Stimulated activated CD4-positive, alpha-beta T cell treated with anti-CD3 and anti-CD28 coated beads, Interleukin-1b, Interleukin-23, amount 100 ng/mL, for 24 hours (primary cell): ENCODE measurements at places on chromosomes 11 and 22.

DNA sequence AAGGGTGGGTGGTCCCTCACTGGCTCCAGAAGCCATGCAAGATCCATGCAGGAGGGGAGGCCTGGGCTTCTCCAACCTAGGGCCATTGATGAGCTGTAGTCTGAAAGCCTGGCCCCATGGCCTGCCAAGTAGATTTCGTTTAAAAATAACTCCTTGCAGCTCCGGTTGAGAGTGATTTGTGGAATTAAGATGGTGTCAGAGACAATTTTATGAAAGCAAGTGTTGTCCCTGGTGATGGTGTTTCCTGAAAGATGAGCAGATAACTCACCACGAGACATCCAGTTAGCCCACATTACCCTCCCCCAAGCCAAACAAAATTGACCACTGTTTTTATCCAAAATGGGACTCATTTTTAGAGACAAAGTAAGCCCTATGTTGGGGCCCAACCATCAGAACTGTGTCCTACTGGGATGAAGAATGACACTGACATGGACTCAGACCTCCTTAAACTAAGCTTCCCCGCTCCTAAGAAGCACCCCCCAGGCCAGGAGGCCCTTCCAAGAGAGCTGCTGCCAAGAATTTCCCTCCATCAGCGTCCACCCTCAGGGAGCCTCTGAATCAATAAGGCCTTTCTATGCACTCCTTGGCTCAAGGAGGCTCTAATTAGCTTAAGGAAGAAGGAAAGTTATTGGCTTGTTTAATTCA, 174.2 kb upstream of the NCAM1 start:
- no peak for DNase-seq

DNA sequence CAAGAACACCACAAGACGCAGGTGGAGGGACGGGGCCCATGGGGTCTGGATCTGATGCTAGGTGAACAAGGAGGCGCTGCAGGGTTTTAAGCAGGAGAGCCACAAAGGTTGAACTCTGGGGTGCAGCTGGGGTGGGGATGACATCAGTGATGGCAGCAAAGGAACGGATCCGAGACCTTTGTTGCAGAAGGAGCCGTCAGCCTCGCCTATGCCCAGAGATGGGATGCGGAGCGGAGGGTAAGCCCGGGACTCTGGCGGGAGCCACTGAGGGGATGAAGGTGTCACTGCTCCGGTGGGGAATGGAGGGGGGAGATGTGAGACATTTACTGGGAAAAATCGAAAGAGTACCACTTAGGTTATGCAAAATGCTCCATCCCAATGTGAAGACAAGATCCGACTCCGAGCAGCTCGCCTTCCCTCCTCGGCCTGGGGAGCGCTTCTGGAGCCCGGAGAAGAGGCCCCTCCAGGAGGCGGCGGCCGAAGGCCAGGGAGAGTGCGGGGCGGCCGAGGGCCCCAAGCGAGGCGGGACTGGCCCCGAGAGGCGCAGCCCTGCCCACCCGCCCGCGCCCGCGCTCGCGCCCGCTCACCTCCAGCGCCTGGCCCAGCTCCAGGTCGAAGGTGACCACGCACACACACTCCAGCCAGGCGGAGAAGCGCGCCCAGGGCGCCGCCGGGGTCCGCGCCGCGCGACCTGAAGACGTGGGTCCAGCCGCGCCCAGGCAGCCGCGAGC, 422 bp downstream of the DENND6B start:
- DNase-seq, result no peak

- DNase-seq, result no peak
Observed at GRCh38 chr11:3712274-3712673, 41.1 kb upstream of the CHRNA10 start.

DNA sequence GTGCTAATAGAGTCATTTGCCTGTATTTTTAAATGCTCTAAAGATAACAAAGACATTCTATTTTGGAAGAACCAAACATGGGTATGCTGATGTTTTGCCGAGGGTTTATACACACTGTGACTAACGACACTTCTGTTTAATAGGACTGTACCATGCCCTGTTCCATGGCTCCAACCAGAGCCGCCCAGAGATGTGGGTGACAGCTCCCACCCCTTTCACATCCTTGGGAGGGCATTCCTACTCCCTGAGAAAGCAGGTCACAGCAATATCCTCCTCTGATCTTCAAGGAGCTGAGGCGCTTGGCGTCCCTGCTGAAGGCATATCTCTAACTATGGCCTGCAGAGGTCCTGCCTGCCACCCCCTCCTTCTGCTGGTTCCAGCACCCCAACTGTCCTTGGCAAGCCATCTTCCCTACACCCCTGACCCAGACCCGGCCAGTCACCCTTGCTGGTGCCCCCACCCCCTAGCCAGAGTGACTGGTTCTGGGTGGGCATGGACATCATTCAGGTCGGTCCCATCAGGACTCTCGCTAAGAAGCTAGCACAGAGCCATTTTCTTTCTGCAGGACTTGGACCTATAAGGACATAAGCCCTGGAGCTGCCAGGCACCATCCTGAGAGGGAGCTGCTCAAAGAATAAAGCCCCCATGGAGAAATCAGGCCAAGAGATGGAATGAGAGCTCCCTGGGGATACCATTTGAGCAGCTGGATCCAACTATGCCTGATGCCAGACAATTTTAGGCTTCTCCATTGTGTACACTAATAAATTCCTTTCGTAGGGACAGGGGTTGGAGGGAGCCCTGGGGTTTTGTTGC, 381.3 kb downstream of the CTTN start:
- DNase-seq, result no peak

DNA sequence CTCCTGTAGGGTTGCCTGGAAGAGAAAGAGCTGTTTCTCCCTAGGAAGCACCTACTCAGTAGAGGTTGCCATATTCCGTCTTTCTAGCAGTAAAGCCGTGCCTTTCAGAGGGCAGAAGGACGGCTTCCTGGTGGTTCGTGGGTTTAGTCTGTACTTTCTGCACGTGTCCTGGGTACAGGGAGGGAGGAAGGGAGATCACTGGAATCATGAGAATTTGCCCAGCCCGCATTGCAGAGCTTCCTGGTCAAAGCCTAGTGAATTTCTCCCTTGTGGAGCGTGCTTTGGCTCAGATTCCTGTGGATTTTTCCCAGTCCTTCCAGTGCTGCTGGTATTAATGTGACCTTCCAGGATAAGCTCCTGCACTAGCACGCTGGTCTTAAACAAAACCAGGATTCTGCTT, 44.9 kb downstream of the GRAMD1B start:
- no peak for DNase-seq

DNA sequence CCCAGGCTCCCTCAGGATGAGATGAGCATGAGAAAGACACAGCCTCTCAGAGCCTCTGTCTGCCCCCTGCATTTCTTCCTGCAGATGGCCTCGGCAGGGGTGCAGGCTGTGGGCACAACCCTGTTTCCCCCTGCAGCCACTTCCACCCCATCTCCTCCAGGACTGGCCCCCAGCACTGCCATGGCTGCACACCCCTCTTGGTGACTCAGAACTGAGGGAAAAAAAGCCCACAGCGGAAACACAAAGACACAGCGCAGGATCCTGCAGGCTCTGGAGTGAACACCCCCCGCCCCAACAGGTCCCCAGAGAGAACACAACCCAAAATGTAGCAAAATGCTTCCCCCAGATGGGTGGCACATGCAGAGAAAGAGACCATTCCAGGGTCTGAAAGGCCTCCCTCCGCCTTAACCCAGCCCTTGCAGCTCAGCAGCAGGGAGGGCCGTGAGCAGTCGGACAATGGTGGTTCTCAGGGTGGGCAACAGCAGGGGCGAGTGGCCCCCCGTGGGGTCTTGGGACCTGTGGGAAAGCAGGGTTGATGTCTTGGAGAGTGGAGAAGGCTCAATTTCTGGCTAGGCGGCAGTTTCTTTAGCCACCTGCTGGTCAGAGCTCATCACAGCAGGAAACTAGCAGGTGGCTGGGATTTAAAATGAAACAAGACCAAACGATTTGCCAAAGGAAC, 8.0 kb downstream of the TUBGCP6 start:
- DNase-seq, result no peak

- no peak for DNase-seq
Observed at GRCh38 chr11:10515418-10515817, 25.6 kb downstream of the RNF141 start.
